ENCODE measurements at places on chromosomes 12 and 14.

DNA sequence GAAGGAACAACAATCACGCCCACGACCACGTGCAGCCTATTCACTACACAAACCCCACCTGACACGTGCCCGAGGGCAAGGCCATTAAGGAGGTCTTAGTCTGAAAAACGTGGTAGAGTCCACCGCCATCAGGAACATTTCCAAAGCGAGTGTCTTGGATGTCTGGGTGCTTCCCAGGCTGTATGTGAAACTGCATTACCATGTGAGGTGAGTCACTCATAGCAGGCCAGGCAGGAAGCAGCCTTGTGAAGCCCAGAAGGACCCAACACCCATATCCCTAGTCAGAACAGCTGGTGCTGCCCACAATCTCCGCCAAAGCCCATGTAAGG is 3.3 kb upstream of the KRT79 start:
- peak; percentile 81 for DNase-seq

- DNase-seq: peak; percentile 45
Measured at GRCh38 chr12:44015333-44015941, 179.6 kb downstream of the TMEM117 start.

DNA sequence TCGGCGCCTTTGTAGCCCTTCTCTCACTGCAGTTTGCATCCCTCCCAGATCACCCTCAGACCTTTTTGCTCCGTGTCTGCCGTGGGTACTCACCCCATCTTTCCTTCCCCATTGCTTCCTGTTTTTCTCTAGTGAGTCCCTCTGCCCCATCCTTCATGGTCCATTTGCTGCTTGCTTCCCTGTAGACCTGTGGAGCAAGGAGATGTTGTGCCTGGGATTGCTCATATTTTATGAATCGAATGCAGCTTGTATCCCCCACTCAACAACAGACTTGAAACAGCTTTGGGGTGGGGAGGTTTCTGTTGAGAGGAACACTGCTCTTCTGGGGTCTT is 661 bp downstream of the DENR start:
- DNase-seq: peak; percentile 17

GRCh38 chr12:109173443-109174240 is 57.3 kb downstream of the ACACB start:
- no peak for DNase-seq

DNA sequence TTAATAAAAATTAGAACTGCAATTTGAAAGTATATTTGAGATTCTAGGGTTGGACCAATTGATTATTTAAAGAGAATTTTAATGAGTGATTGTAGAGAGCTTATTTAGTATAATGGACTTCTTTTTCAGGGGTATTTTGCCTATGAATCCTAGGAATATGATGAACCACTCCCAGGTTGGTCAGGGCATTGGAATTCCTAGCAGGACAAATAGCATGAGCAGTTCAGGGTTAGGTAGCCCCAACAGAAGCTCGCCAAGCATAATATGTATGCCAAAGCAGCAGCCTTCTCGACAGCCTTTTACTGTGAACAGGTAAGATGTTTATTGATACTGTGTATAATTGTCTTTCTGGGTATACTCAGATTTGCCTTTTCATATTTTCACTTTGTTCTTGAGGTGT is 35.9 kb upstream of the KCNMB4 start:
- no peak for DNase-seq

GRCh38 chr12:27705263-27705662 is 5.4 kb upstream of the MRPS35 start:
- DNase-seq: no peak

DNA sequence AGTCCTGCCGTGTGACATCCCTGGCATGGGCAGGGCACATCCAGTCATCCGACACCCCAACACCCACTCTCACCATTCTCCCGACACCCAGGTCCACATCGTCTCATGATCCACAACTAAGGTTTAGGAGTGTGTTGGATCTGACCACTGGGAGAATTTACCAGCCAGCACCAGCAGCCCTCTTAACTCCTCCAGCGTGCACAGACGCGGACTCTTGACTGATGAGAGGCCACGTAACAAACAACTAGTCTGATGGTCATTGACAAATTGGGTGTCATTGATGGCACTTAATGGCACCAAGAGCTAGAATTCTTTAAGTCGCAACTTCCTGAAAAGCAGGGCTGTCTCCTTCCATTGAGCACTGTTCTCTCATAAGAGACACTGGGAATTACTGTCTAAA is 203.0 kb upstream of the SFSWAP start:
- no peak for DNase-seq

DNA sequence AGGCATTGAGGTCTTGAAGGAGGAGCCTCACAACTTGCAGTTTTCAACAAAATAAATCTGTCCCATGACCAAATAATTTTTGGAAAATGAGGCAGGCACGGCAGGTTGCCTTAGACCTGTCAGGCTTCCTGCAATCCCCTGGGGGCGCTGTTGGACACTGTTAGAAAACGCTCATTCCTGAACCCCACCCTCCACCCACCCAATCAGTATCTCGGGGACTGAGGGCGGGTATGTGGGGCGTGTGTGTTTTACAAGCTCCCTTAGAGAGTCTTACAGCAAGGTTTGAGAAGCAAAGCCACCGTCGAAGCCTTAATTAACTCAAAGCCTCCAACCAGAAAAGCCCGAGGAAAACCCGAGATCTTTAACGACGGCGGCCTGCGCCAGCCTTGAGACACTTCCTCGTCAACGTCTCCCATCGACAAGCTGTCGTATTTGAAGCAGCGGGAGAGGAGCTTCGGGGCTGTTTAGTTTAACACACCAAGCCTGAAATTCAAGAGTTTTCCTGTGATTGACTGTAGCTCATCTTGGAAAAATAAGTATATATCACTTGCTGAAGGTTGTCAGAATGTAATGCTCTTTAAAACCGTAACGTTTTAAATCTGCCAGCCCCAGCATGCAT is 123.0 kb downstream of the GLT1D1 start:
- no peak for DNase-seq

- DNase-seq: no peak
Measured at GRCh38 chr12:112207397-112207924, 82.1 kb downstream of the TRAFD1 start.

- no peak for DNase-seq
Measured at GRCh38 chr12:45125997-45126396, 75.1 kb upstream of the DBX2 start.

DNA sequence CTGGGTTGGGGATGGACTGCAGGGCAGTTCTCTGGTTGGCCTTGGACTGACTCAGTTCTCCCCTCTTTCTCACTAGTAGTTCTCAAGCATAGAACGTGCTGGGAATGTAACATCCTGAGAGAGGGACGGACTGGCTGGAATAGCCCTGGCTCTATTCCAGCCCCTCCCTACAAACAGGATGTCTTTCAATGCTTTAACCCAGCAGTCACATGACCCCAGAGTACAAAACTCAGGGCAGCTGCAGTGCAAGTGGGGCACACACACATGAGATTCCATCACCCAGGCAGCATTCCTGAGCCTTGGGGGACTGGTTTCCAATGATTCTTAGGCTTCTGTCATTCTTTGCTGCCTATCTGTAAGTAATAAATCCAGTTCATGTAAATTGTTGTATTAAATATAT is 1.6 kb upstream of the ACOT6 start:
- DNase-seq: no peak

- DNase-seq: no peak
Measured at GRCh38 chr14:77605392-77605972, 11.0 kb downstream of the SPTLC2 start.

GRCh38 chr14:104328607-104329006 is 190.2 kb downstream of the KIF26A start:
- DNase-seq: no peak

DNA sequence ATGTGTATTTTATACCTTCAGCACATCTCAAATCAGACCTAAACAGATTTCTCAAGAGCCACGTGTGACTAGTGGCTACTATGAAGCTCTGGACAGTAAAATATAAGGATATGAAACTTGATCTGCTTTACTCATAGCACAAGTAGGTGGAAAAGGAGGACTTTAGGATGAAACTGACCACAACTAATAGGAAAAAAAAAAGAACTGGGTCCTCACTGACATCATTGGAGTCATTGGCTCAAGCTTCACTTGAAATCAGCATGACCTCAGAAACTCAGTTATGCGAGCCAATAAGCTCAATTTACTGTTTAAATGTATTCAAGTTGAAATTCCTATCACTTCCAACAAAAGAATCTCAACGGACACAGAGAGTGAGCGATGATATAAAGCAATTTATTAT is 34.1 kb upstream of the CIT start:
- DNase-seq: peak; percentile 14

DNA sequence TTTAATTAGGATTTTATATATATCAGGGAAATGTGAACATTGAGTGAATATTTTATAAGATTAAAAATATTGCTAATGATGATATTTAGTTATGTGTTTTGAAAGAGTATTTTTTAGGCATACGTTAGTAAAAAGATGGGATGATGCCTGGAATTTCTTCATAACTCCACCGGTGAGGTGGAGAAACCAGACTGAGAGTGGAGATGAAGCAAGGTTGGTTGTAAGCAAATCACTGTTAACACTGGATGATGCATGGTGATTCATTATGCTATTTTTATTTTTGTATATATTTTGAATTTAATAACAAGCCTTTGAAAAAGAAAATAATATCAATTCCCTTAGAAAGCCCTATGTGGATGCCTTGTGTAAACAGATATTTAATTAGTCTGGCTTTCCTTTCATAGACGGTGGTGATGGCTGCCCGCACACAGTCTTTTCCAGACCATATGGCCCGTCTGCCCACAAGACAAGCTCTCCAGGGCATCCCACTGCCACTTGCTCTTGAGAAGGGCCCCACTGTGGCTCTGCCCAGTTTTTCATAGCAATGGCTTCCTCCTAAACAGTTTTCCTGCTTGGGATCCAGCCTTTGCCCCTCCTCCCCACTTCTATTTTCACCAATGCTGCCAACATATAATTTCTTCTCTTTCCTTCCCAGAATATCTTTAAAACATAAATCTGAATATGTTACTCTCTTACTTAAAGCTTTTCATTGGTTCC is 95.4 kb downstream of the HELB start:
- no peak for DNase-seq

DNA sequence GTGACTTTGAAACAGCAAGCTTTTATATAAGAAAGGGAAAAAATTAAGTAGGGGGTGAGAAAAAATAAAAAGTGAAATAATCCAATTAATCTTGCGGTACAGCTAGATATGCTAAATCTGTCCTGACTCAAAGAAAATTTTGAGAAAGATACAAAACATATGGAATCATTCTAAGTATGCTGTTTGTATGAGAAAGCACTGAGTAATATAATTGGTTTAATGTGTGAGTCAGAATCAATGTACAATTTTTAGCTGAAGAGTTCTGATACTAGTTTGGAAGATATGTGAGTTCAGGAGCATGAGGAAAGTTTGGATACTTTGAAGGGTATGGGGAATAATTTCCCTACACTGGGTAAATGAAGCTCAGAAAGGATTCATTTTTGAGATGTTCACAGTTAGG is 190.9 kb upstream of the RASSF8 start:
- peak; percentile 43 for DNase-seq

DNA sequence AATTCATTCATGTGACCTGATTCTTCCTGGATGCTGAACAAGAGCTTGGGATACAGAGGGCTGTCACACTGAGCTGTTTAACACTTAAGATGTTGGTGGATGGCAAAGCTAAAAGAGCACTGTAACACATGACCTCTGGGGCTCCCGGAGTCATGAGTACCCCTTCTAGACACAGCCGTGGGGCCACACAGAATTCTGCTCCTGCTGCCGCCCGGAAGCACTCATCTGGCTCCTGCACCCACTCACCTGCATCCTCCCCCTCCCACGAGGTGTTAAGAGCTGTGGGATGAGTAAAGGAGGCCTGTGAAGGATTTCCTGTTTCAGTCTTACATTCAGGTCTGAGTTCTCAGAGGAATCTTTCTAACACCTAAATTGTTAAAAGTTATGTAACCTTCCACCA is 78.0 kb upstream of the SSTR1 start:
- no peak for DNase-seq

- no peak for DNase-seq
Measured at GRCh38 chr12:4268329-4269181, 5.0 kb upstream of the CCND2 start.

GRCh38 chr14:66601932-66602578 is 94.1 kb downstream of the GPHN start:
- no peak for DNase-seq

DNA sequence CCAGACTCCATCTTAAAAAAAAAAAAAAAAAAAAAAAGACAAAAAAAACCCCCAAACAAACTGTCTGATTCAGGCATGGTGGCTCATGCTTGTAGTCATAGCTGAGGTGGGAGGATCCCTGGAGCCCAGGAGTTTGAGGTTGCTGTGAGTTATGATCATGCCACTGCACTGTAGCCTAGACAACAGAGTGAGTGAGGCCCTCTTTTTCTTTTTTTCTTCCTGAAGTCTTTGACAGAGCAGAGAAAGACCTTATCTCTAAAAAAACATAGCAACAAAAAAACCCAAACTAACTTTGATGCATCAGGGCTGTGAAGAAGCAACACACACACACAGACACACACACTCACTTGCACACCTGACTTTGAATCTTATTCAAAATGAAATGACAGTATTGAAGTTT is 7.7 kb upstream of the AMN1 start:
- peak; percentile 34 for DNase-seq

DNA sequence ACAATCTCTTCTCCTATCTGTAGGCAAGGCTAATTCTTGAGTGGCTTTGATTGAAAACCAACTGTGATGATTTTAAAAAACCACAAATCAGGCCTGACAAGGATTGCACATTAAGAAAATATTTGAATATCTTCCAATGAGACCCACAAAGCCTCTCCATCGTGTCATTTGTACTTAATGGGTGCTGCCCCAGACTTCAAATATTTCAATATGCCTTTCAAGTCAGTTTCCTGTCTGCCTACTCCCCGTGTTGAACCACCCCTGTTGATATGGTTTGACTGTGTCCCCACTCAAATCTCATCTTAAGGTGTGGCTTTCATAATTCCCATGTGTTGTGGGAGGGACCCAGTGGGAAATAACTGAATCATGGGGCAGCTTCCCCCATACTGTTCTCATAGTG is 159.7 kb upstream of the EGLN3 start:
- no peak for DNase-seq

DNA sequence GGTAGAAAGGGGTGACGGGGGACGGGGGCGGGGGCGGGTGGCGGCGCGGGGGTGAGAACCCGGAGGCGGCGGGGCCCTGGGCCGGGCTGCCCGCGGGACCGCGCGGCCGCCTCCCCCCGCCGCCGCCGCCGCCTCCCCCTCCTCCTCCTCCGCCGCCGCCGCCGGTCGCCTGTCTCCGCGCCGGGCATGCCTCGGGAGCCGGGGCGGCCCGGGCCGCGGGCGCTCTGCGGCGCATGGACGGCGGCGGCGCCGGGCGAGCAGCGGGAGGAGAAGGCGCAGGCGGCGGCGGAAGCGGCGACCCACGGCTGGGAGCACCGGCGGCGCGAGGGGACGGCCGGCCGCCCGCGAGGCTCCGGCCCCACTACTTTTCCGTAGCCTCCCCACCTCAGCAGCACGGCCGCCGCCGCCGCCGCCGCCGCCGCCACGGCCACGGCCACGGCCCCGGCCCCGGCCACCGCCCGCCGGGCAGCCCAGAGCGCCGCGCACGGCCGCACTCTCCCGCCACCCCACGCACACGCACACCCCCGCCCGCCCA is at the start of gene NPAS3:
TSS of gene NPAS3 (plus strand) at position 161 of the 535 bp plus-strand sequence.
- DNase-seq: peak; percentile 13

All from AG08395 (cell line).